ENCODE measurements at places on chromosomes 7 and 10.

GRCh38 chr10:58651040-58651439, 138.4 kb downstream of the BICC1 start:
- DNase-seq: no peak

GRCh38 chr7:31033674-31034300, 18.3 kb upstream of the ADCYAP1R1 start:
- DNase-seq: no peak

- DNase-seq: no peak
These were observed 252.2 kb upstream of the SP4 start for GRCh38 chr7:21175714-21176113.

DNA sequence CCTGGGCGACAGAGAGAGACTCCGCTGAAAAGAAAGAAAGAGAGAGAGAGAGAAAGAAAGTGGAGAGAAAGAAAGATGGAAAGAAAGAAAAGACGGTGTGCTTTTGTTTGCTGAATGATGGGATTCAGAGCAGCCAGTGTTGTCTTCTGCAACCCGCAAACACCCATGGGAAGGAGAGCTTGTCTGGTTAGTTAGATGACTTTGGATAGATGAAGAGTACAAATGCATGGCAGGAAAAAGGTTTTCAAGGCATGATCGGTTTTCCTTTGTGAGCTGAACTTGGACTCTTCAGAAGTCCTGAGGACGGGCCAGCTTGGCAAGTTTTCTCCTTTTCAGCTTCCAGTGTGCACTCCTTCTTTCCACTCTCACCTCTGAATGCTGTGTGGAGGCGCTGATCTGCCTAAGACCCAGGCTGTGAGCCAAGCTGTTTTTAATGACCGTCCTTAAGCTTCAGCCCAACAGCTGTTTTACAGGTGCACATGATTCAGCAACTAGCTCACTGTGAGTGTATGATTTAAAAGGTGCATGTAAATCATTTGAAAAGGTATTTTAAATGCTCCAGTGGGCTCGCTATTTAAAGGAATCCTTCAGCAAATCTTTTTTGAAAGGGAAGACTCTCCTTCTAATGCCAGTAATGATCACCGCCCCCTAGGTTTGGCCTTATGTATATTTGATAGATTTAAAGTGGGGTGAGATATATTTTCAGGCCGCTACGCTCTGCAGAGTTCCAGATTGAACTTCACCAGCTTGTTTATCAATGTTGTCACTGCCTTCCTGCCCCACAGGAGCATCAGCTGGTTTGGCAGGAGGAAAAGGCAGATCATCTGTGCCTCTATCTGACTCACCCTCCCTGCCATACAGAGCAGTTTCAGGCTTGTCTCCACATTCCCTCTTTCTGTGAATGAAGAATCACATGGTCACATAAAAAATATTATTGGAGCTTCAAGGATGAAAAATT, 115.0 kb downstream of the PLXDC2 start:
- DNase-seq: no peak

- DNase-seq: peak; percentile 39
These were observed at the start of gene PRKAR1B for GRCh38 chr7:727104-727805. TSS of gene PRKAR1B (minus strand) at chr7:727281. CDS start at chr7:711505, 15,776 bp downstream.

GRCh38 chr10:68752711-68753350, 31.8 kb downstream of the CCAR1 start:
- no peak for DNase-seq

GRCh38 chr10:99365736-99366135, 36.6 kb downstream of the CNNM1 start:
- DNase-seq: no peak
